Activated CD4-positive, alpha-beta memory T cell treated with anti-CD3 and anti-CD28 coated beads for 36 hours (primary cell): ENCODE measurements at places on chromosomes 7 and 10. TPM values are rescaled to one million over a fixed set of nuclear protein-coding genes. Genes with fewer than 3 reads are reported as not detected.

- DNase-seq: no peak
These were observed 7.4 kb upstream of the RNF148 start for GRCh38 chr7:122709930-122710646.

- DNase-seq: no peak
These were observed 122.1 kb downstream of the BTAF1 start for GRCh38 chr10:92045641-92046106.

- no peak for DNase-seq
These were observed 332.7 kb upstream of the MAGI2 start for GRCh38 chr7:79786187-79786586.

DNA sequence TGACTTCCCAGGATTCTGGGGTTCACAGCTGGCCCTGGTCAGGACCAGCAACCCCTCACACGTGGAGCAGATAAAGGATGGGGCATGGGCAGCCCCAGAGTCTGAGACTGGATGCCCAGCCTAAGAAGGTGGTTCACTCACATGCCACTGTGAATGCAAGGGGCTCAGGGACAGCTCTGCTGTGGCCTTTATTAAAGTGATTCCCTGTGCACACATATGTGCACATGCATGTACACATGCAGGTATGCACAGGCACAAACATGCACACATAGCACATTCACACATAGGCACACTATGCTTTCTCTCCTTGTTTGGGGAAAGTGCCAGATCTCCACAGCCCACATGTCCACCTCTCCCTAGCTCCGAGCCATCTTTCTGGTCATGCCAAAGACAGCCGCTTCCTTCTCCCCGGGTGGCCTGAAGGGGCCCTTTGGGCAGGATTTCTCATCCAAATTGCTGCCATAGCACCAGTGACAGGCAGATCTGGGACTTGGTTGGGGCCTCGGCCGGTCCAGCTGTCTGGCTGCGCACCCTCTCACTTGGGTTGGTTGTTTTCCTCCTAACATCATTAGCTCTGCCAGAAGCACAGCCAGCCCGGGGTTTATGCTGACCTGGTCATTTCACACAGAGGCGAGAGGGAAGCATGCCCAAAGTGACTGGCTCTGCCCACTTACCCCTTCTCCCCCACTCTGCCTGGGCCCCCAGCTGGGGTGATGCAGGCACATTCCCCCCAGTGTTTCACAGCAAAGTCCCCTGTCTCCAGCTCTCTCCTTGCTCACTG lies 1.4 kb downstream of the GCK start:
- no peak for DNase-seq

DNA sequence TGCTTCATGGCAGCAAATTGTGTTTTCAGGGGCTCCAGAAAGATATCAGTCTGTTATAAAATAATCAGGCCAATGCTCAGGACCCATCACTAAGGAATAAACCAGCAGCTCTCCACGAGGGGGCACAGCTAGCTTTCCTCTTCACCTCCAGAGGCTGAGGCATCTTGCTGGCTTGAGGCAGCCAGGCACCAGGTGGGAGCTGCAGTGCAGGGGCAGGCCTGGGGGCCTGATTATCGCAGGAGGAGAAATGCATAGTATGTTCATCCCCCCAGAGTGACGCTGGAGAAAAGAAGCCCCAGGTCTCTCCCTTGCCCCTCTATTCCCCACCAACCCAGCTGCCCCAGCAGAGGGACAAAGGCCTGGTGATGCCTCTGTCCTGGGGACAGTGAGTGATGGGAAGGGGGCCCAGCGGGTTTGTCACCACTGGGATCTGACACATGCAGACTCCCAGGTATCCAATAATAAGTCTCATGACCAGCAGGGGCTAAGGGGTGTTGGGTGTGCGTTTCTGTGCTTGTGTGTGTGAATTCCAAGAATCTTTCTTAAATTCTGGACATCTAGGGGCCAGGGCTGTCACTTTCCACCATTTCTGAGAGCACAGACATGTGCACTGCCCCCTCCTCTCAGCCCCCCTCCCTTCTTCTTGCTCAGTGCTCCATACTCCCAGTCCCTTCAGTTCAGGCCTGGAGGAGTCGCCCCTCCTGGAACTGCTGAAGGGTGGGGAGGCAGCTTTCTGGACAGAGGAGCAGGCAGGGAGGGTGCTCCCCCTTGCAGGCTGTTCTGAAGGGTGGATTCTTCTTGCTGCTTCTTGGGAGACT lies 128.1 kb upstream of the FAM20C start:
- DNase-seq: peak; percentile 38

The HOXA13 gene
- total RNA-seq: not detected

GRCh38 chr7:65980478-65981250 lies 1.3 kb downstream of the GUSB start:
- DNase-seq: peak; percentile 80

The GRM3 gene
- total RNA-seq: not detected

DNA sequence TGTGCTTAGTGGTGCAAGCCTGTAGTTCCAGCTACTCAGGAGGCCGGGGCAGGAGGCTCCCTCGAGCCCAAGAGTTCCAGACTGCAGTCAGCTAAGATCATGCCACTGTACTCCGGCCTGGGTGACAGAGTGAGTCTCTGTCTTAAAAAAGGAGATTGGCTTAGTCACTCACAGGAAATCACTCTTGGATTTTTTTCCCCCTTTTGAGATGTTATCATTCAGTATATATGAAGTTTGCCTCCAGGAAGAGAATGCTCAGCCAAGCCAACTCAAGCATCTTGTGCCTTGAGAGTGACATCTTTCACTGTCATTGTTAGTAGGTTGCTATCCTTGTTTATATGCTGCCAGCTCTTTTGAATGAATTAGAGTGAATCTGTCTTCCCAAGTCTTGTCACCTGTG lies 28.0 kb downstream of the NIPSNAP2 start:
- DNase-seq: no peak

GRCh38 chr10:31949266-31949665 lies 20.6 kb upstream of the ARHGAP12 start:
- no peak for DNase-seq
